ENCODE measurements at places on chromosomes 13 and 19. TPM values are rescaled to one million over a fixed set of nuclear protein-coding genes. Genes with fewer than 3 reads are reported as not detected.
A peak's percentile ranks its signal among the peaks of the same experiment; 100 is the strongest.

Gene ZNF146
- total RNA-seq = 139 TPM

Gene PGLYRP1
- total RNA-seq = not detected

Gene NKG7
- total RNA-seq = not detected

Gene ZNF880
- total RNA-seq = 22.1 TPM

Gene KLHL26
- total RNA-seq = 4.9 TPM

GRCh38 chr19:13942023-13942684 is 3.9 kb upstream of the PODNL1 start:
- peak; percentile 27 for DNase-seq

Data from bronchial epithelial cell (primary cell).